ENCODE measurements at places on chromosomes 7 and 10.

DNA sequence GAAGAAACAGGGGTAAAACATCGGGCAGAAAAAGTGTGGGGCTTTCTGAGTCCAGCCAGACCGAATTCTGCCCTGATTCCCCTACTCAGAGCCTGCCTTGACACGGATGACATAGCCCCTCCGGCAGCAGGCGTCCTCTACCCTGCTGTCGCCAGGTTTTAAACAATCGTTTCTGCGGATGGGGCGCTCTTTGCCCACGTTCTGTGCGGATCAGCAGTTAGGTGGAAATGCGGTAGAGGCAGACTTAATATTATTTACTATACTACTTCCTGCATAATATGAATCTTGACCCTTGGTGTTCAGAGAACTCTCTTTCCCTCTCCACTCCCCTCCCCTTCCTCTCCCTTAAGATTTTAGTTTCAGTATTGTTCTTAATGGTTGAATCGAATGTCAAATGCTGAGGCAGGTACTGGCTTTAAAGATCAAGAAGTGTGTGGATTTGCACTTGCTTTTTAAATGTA lies 2.4 kb downstream of the GATA3 start:
- peak; percentile 38 for DNase-seq

DNA sequence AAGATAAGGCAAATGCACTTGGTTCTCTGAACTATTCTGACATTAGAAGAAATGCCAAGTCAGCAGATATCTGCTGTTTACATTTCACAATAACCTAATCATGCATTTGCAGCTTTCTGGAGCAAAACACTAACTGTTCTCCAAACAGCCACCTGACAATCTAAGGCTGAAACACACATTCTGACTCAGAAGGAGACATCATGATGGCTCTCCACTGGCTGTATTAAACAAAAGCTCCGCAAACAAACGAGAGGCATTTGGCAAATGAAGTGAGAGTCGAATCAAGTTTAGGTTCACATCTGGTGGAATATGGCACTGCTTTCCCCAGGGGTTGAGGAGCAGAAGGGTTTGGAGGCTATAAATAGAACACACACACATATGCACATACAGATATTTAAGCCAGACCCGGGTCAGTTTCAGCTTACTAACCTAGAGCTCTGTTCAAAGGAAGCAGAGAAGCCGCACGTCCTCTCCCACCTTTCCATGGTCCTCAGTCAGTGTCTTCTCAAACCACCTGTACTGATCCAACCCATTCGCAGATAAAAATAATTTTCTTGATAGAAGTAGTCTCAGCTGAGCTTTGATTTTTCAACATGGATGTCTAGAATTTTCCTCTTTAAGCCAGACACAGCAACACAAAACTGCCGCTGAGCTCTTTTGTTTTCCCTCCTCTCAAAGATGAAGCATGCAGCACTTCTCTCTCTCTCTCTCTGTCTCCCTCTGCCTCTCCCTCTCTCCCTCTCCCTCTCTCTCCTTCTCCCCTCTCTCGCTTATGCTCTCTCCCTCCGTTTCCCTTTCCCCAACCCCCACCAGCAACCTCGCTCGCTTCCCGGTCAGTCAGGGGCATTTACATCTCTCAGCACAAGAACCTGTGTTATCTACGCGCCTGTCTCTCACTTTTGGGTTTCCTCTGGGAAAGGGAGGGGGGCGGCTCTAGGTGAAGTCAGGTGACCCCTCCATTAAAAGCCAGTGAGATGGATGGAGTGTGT lies 682.8 kb downstream of the MAGI2 start:
- DNase-seq: no peak

GRCh38 chr7:1290679-1291356 lies 58.1 kb downstream of the UNCX start:
- no peak for DNase-seq

GRCh38 chr7:92020636-92021035 lies 80.0 kb downstream of the AKAP9 start:
- DNase-seq: no peak

DNA sequence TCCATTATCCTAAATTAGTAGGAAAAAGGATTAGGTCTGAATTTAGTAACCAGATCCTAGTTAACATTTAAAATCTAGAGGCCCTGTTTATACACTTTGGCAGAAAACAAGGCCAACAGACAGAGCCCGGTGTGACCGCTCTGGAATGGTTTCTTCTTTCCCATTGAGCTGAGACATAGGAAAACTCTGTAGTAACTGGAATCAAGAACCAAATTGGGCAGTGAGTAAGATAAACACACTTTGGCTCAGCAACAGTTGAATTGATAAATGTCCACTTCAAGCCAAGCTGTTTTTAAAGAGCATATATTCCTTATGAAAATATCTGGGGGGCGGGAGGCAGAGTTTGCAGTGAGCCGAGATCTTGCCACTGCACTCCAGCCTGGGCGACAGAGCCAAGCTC lies 343.7 kb upstream of the SEMA3A start:
- no peak for DNase-seq

- no peak for DNase-seq
Measured at GRCh38 chr7:41940760-41941343, 238.0 kb upstream of the INHBA start.

DNA sequence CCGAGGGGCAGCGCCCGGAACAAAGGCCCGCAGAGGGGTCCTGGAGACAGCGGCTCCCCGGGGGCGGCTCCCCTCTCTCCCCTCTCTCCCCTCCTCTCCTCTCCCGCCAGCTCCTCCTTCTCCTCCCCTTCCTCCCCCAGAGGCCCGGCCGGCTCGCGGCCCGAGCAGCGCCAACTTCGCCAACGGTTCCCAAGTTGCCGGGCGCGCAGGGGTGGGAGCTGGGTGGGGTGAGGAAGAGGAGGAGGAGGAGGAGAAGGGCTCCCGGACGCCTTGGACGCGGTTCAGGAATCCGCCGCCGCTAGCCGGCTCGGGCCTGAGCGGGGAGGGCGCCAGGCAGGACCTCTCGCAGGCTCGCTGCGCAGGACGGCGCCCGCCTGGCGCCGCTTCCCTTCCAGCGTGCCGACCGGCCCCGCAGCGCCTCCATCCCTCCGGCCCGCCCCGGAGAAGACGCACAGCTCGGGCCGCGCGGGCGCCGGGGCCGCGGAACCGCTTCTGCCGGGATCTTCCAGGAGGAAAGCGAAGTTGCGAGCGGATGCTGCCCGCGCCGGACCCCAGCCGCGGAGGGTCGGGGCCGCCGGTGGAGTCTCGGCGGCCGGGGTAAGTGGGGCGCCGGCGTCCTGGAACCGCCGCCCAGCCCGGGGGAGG lies at the start of gene CHST3:
Gene CHST3 (plus strand): TSS at position 298 of the 645 bp plus-strand sequence. CDS start 41,448 bp downstream, outside the sequence.
- DNase-seq: no peak

DNA sequence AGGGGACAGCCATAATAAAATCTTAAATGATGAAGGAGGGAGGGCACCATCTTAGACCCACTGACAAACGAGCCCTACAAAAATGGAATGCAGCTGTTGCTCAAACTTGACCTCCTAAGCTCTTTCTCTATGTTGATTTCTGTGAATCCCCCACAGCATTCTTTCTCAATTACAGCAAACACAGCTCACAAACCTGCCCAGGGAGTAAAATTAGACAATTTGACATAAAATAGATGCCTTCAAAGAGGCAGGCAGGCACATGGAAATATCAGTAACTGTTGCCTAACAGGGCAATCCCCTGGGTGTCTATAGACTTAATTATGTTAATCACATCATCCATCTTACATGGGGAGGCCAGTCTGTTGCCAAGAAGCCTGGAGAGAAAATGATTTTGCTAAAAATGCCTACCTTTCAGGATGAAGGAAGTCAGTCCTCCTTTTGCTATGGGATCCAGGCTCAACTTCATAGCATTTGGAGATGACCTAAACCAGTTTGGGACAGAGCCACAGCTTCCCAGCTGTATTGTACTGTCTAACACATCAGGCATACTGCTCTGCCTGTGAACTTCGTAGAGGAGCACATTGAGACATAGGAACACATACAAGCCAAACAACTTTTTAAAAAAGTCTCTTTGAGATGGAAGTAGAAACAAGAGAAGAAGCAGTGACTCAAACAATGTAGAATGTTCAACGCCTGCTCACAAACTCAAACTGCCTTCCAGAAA lies 1177.4 kb downstream of the SORCS1 start:
- no peak for DNase-seq

- no peak for DNase-seq
Measured at GRCh38 chr10:6405713-6406112, 174.4 kb downstream of the PRKCQ start.

- no peak for DNase-seq
Measured at GRCh38 chr10:117860135-117860534, 186.6 kb downstream of the RAB11FIP2 start.

DNA sequence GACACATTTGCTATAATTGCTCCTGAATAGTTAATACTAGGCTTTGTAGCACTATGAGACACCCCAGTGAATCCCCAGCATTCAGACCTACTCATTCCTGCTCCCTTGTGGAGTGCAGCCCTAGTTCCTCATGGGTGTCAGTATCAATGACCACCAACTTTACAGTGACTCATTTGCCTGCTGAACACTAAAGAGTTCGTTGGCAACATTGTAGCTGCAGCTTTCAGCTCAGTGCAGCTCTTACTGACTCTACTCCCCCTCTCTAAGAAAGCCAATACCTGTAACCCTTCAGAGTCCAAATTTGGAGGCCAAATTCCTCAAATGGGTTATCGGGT lies 127.1 kb upstream of the MTPN start:
- no peak for DNase-seq

GRCh38 chr7:133629701-133630100 lies 376.8 kb downstream of the EXOC4 start:
- no peak for DNase-seq

DNA sequence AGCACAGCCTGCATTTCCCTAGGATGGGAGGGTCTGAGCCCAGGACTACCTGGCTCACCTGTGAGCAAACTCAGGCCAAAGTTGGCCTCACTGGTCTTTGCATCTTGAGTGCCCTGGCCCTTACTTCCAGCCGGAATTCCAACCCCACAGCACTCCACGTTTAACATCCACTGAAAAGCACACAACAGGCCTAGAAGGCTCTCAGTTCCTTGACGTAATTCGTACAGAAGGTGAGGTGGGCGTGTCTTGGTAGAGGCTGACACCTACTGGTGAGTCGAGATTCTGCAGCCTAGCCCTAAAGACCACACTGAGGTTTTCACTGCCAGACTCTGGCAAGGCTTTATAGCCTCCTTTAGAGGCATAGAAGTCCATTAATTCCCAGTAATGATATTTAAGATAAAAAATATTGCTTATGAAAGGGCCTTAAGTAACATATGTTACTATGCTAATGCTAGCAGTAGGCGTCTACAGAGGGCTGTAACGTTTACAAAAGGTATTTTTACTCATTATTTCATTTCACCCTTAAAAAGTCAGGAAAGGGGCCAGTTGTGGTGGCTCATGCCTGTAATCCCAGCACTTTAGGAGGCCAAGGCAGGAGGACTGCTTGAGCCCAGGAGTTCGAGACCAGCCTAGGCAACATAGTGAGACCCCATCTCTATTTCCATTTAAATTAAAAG lies 95.8 kb downstream of the HIP1 start:
- DNase-seq: peak; percentile 39

- DNase-seq: no peak
Measured at GRCh38 chr7:40200791-40201190, 66.0 kb downstream of the SUGCT start.

- DNase-seq: no peak
Measured at GRCh38 chr7:7327423-7327822, 145.1 kb downstream of the C1GALT1 start.

- no peak for DNase-seq
Measured at GRCh38 chr7:116122972-116123595, 87.3 kb upstream of the TES start.

GRCh38 chr7:5523052-5523711 lies 99.5 kb upstream of the TNRC18 start:
- peak; percentile 76 for DNase-seq

DNA sequence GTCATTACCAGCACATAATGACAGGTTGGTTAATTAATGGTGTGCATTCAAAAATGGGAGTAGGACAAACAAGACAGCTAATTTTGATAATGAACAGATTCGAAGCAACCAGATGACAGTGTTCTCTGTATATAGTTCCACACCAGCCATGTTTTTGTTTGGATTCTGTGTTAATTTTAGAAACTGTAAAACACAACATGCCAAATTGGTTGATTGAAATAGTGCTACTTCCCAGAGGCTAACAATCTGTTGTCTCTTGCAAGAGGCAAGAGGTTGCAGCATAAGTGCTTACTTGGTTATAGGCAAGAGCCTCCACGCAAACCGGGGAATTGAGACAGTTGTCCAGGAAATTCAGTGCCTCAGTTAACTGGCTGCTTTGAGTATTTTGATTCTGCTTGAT lies 170.2 kb upstream of the HABP2 start:
- DNase-seq: no peak

- DNase-seq: no peak
Measured at GRCh38 chr7:16271990-16272665, 149.2 kb downstream of the CRPPA start.

GRCh38 chr7:70230761-70231160 lies 632.5 kb downstream of the AUTS2 start:
- no peak for DNase-seq

DNA sequence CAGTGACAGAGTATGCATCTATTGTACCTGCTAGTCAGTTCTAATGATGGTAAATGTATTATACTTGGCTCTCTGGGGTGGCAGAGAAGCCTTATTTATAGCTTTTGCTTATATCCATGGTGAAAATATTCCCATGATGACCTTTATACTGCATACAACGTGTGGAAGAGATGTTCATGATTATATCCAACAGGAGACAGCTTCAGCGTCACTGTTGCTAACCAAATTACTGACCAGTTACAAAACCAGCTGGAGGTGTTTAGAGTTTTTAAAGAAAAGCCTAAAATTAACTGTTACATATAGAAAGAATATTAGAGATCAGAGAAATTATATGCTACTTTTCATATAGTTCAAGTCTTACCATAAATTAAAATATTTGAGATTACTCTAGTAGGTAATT lies 280.8 kb downstream of the ETV1 start:
- no peak for DNase-seq

- DNase-seq: no peak
Measured at GRCh38 chr10:98417481-98417959, 2.5 kb upstream of the PYROXD2 start.

DNA sequence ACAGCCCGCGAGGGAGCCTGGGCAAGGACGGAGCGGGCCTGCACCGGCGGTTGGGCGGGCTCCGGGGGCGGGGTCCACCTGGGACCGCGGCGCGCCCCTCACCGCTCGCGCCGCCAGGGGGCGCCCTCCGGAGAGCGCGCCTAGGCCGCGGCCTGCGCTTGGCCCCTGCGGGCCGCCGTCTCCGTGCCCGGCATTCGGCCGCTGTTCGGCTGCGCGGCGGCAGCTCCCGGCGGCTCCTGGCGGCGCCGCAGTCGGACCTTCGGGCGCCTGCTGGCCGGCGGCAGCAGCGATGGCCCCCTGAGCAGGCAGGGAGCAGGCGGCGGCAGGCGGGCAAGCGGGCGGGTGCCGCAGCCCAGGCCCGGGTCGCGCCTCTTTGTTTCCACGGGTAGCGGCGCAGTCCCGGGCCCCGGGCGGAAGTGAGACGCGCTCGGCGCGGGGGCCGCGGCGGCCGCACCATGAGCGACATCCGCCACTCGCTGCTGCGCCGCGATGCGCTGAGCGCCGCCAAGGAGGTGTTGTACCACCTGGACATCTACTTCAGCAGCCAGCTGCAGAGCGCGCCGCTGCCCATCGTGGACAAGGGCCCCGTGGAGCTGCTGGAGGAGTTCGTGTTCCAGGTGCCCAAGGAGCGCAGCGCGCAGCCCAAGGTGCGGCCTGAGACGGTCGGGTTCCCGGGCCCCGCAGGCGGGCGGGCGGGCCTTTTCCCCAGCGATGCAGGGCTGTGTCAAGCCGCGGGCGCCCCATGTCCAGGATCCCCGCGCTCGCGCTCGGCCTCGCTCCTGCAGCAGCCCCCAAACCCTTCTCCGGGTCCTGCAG lies at the start of gene INTS15:
Gene INTS15 (plus strand): TSS at position 193 of the 816 bp plus-strand sequence. CDS start 263 bp downstream, at position 456.
- DNase-seq: peak; percentile 91

- no peak for DNase-seq
Measured at GRCh38 chr10:78436706-78437406, 403.2 kb downstream of the RPS24 start.

- DNase-seq: no peak
Measured at GRCh38 chr7:83941300-83941699, 253.3 kb downstream of the SEMA3A start.
